ENCODE measurements at places on chromosomes 1 and 21.

GRCh38 chr1:17308593-17308992, 596 bp downstream of the PADI4 start:
- DNase-seq, result no peak

GRCh38 chr1:202193614-202194327, at the start of gene LGR6:
LGR6 (plus strand) TSS chr1:202193799; CDS start chr1:202193990, 191 bp downstream.
- no peak for DNase-seq

GRCh38 chr21:28949318-28949717, 43.4 kb downstream of the LTN1 start:
- DNase-seq, result no peak

DNA sequence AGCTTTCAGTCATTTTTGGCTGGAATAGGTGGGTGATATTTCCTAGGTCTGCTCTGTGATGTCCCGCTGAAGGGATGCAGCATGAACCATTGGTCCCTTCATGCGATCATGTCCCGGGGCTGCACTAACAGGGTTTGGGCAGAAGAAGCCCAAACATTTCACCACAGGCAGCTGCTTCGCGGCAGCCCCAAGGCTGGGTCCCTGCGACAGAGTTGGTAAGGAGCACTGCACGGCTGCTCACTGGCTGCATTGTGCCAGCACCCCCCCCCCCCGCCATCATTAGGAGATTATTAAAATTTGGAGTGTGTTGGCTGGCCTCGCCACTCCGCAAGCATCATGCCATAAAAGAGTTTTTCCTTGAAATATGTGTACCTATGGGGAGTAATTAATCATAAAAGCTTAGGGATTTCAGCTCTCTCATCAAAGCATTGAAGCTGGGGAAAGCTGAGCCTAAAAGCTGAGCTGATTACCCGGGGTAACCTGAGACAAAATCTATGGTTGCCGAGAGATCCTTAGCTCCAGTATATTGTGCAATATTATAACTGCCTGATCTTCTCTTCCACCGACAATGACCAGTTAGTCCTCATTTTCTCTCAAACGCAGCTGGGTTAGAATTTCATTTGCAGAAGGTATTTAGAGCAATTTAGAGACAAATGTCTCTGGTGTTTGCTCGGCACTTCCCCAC, 62.5 kb downstream of the PEX14 start:
- DNase-seq, result no peak

- DNase-seq, result no peak
Observed at GRCh38 chr1:110542725-110543124, 23.8 kb upstream of the KCNA10 start.
